Fibroblast of lung (primary cell): ENCODE measurements at places on chromosomes 6 and 20.

DNA sequence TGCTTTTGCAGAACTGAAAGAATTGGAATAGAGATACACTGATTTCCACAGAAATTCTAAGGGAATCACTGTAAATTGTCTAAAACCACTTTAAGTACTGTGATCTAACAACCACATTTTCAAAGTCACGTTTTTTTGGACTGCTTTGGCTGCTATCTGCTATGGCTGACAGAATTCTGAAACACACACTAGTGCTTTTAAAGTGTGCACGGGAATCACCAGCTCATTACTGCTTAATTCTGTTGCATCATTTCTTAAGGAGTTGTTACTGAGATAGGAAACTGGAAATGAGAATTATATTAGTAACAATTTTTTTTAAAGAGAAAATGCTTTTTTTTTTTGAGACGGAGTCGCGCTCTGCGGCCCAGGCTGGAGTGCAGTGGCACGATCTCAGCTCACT lies 716.5 kb upstream of the NRSN1 start:
- DNase-seq: no peak

GRCh38 chr6:100246206-100246605 lies 218.5 kb downstream of the SIM1 start:
- DNase-seq: peak; percentile 64

GRCh38 chr20:6530779-6531315 lies 236.6 kb upstream of the BMP2 start:
- DNase-seq: no peak

GRCh38 chr6:143810745-143811144 lies 32.4 kb upstream of the LTV1 start:
- no peak for DNase-seq

DNA sequence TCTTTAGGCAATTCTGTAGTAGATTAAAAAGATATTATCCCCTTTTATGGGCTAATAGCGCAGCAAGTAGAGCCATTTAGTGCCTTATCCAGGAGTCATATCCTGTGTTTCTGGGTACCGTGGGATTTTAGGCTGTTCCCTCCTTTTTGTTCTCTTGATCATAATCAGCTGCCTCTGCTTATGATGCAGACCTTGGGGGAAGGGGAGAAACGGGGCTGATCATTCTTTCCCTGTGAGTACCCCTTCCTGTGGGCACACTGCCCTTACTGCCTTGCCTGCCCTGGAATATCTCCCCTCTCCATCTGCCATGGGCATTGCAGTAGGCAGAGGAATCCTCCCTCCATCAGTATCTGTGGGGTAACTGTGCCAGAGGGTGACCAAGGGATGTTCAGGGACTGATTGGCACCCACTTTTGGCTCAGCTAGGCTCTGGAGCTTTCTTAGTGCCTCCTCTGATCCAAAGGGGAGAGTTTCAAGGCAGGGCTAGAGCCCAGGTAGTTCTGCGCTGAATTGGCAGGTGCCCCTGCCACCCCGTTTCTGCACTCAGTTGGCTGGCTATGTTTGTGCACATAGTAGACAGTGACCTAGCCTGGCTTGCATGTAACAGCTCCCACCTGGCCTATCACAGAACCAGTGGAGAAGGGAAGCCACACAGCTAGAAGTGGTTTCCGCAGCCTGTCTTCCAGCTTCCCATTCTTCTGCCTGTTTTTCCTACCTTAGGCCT lies 103.3 kb downstream of the FIG4 start:
- peak; percentile 79 for DNase-seq

GRCh38 chr6:26561533-26562466 lies 23.6 kb downstream of the HMGN4 start:
- no peak for DNase-seq

GRCh38 chr6:142707255-142707654 lies 237.7 kb downstream of the HIVEP2 start:
- DNase-seq: no peak

DNA sequence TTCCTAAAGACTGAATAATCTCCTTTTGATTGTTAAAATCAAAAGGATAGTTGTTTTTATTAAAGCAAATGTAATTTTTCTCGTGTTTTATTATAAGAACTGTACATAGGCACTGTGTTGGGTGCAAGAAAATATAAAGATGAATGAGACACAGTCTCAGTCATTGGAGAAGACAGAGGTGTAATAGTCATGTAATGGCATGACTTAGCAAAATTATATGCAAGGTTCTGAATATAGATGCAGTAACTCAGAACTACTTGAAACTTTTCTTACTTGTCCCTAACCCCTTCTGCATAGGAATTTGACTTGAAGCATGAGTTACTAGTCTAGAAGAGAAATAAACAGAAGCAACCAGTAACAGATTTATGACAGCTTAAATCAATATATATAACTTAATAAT lies 14.9 kb downstream of the WTAP start:
- DNase-seq: no peak

- no peak for DNase-seq
Observed at GRCh38 chr6:45049188-45049843, 278.8 kb upstream of the RUNX2 start.

DNA sequence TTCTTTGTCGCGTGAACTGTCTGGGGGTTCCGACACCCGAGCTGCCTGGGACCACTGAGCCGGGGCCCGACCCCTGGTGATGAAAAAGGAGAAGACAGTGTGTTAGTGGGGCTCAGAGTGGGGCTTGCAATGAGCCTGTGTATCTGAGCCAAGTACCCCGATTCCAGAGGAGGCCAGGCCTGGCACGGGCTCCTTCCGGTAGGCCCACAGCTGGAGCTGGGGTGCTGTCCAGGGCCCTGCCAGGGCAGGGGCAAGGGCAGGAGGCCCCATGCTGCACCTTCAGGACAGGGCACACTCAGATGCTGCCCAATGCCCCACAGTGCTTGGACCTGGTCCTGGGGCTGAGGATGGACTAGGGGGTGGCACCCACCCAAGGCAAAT lies 89.4 kb downstream of the TAF4 start:
- no peak for DNase-seq

- peak; percentile 26 for DNase-seq
Observed at GRCh38 chr6:12170351-12171092, 119.6 kb upstream of the EDN1 start.

DNA sequence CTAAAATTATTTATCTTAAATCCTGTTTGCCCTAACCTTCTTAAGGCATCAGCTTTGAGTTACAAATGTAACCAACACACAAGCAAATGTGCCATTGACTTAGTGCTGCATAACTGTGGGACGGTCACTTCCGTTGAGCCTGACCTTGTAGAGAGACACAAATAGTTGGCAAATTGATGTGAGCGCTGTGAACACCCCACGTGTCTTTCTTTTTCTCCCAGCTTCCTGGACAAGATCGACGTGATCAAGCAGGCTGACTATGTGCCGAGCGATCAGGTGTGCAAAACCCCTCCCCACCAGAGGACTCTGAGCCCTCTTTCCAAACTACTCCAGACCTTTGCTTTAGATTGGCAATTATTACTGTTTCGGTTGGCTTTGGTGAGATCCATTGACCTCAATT lies 56.4 kb downstream of the GNAS start:
- no peak for DNase-seq

DNA sequence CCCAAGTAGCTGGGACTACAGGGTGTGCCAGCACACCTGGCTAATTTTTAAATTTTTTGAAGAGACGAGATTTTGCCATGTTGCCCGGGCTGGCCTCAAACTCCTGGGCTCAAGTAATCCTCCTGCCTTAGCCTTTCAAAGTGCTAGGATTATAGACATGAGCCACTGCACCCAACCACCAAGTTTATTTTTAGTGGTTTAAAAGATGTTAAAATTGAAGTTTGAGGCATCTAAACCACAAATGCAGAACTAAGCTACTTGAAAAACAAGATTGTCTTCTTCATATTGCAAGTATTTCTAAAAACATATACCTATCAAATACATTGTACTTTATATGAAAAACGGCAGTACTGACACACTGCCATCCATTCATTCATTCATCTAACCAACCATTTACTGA lies 31.6 kb downstream of the WASF1 start:
- DNase-seq: no peak

GRCh38 chr20:23119456-23120216 lies 33.5 kb upstream of the CD93 start:
- no peak for DNase-seq

- no peak for DNase-seq
Observed at GRCh38 chr6:159886270-159886669, 4.5 kb upstream of the MAS1 start.

DNA sequence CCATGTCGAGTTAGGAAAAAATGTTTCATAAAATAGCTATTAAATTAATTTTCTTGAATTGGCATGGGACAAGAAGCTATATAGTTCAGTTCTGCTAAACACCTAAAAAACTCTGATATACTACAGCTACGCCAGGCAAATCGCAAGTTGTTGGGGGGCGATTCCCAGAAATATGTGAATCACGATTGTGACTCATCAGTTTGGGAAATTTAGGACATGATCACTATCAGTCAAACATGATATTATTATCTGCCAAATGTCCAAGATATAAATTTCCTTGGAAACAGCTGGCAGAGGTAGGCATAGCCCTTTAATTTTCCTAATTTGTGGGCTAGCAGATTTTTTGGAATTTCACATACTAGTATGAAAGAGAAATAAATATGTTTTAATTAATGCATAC lies 123.6 kb downstream of the ATXN1 start:
- no peak for DNase-seq

DNA sequence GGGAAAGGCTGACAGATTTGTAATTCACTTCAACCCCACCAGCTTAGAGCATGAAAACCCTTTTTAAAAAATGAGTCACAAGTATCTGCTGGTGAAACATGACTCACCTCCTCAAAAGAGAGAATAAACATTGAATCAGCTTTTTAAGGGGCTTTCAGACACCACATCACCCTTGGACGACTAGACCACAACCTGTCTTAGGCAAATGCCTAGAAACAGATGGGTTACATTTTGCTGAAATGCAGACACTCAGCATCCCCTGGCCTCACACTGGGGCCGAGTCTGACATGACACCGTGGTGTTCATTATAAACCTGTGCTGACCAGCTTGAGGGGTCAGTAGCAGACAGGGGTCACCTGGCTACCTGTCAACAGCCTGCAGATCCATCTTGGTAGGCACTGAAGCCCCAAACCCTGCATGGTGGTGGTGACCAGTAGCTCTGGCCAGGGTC lies 175.3 kb upstream of the CST7 start:
- peak; percentile 98 for DNase-seq

- peak; percentile 62 for DNase-seq
Observed at GRCh38 chr6:52522655-52523054, 54.2 kb downstream of the TRAM2 start.

GRCh38 chr6:19369785-19370184 lies 467.4 kb upstream of the ID4 start:
- DNase-seq: peak; percentile 7

GRCh38 chr6:156033598-156033997 lies 578.0 kb upstream of the NOX3 start:
- DNase-seq: no peak

- DNase-seq: peak; percentile 42
Observed at GRCh38 chr20:45098103-45098773, 2.7 kb downstream of the KCNS1 start.

DNA sequence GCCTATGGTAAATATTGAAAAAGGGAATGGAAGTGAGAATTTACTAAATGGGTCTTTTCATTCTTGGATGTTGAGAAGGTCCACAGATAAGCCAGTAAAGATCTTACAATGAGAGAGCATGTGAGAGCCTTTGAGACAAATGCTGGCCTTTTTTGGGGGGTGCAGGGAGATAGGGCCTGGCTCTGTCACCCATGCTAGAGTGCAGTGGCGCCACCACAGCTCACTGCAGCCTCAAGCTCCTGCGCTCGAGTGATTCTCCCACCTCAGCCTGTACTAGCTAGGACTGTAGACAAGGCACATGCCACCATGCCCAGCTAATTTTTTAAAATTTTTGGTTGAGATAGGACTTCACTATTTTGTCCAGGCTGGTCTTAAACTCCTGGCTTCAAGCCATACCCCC lies 63.2 kb upstream of the TMEM181 start:
- no peak for DNase-seq

DNA sequence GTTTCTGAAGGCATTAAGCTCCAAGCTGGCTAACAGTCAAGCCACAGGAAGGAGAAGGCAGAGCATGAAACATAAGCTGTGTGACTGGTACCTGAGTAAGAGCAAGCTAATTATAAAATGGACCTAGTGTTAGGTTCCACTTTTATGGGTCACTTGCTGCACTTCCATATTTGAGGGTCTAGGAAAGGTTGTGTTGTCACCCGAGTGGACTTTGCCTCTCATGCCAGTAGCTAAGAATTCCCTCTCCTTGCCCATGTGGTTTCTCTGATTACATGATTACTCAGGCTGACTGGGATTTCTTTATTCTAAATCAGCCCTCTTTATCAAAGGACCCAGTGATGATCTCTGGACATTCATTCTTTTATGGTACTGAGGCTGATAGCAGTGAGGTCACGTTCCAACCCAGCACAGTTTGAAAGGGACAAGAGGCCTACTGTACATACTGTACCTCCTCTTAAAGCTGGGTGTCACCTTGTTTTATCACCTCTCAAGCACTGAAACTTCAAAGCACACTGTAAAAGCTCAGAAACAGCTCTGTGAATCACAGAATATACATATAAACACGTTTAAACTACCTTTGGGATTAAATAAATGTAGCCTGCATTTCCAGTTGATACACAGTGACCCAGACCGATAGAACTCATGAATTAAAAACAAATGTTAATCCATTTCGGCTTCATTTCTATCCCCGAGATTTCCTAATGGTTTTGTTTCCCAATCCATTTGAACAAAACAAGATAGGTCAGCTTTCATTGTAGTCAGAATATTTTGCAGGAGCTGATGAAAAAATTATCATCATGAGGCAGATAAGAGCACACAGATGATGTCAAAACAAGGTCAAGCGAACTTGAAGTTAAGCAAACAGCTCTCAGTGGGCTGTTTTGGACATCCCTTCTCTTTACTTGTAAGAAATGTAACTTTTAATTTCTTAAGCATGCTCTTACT lies 96.5 kb downstream of the ALDH8A1 start:
- peak; percentile 81 for DNase-seq

DNA sequence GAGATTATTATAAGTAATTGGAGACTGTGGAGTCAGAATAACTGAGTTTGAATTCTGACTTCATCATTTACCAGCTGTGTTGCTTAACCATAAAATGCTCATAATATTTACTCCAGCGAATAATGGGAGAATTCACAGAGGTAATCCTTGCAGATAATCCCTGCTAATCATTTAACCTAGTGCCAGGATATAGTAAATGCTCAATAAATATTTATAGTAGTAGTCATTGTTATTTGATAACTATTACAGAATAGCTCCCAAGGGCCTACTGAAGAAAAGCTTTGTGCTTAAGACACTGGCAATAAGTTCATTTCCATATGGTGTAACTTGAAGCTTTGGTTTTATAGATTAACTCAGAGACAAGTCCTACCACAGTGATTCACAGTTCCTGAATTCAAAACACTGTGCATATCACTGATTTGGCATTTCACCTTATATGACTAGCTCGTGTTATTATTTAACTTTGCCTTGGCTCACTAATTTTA lies 208.8 kb upstream of the PLCB4 start:
- peak; percentile 93 for DNase-seq
